H54 (cell line): ENCODE measurements at places on chromosomes 11 and 22.

DNA sequence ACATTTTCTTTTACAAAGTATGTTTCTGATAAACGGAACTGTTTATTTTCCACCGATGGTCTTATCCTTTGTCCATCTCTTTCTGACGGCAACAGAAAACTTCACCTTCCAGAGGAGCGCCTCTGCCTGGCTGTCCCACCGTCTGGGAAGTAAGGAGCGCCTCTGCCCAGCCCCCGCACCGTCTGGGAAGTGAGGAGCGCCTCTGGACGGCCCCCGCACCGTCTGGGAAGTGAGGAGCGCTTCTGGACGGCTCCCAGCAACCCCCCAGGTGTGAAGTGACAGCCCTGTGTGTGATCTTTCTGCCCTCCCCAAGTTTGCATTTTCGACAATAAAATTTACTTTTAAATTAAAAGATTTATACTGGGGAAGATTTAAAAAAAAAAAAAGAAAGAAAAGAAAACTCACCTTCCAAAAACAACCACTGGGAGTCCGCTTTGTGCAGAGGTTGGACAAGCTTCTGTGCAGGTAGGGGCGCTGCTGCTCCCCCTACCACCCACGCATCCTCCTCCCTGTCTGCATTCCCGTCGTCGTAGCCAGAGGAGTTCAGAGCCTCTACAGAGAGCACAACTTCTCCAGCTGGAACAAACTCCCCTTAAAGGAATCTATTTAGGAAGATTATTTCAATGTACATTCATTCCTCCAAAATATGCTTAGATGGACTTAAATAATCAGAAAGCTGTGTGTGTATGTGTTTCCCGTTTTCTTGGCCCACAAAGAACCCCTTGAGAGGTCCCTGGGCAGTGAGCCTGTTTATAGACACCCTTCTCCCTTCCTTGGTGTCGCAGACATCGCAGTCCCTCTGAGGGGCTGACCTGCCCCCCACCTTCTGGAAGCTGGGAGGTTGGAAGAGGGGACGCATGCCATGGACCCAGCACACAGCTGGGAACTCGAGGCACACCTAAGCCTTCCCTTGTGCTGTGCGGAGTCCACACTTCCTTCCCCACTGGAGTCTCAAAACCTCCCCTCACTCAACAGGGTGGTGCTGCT is 849 bp upstream of the APOBEC3B start:
- no peak for DNase-seq

GRCh38 chr11:22477312-22477711 is 139.1 kb downstream of the SLC17A6 start:
- DNase-seq: no peak

- no peak for DNase-seq
These were observed 20.2 kb upstream of the SPATA19 start for GRCh38 chr11:133865466-133865865.

DNA sequence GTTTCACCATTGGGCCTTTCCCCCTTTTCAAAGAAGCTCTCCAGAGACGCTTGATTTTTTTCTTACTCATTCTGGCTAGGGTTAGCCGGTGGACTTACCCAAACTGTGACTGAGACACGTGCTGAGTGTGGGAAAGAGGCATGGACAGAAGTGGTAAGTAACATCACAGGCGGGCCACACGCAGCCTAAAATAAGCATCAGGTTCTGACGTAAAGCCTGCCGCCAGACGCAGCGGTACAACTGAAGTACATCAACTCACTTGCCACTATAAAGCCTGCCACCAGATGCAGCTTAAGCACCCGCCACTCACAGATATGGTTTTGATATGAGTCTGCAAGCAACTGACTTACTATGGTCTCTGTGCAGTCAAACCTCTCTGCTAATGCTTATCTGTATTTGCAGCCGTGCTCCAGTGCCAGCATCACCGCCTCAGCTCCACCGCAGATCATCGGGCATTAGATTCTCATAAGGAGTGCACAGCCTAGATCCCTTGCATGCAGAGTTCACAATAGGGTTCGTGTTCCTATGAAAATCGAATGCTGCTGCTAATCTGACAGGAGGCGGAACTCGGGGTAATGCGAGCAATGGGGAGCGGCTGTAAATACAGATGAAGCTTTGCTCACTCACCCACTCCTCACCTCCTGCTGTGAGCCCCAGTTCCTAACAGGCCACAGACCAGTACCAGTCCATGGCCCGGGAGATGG is 58.8 kb downstream of the PHF21B start:
- DNase-seq: no peak

- DNase-seq: no peak
These were observed 1.6 kb downstream of the CPT1A start for GRCh38 chr11:68839911-68840641.

- peak; percentile 66 for DNase-seq
These were observed 33.8 kb upstream of the SLC35C1 start for GRCh38 chr11:45771193-45771565.

DNA sequence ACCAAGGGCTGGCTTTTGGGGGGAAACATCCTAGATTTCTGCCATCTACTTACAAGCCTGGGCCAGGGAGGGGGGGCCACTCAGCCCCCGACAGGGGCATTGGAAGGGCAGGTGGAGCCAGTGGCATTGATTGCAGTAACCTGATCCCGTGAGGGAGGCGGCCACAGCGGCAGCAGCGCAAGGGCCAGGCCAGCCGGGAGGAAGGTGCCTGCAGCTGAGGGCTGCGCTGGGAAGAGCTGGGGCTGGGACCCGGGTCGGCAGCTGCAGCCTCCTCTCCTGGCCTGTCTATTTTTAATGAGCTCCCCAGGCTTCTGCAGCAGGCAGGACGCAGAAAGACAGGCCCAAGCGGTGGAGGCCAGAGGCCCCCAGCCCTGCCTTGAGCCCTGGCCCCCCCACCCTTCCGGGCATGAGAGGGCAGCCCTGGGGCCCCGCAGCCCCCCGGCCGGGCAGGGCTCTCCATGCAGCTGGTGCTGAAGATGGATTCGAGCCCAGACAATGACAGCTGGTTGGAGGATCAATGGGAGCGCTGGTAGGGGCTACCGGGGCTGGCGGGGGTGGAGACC is 10.6 kb downstream of the FREY1 start:
- DNase-seq: no peak

- DNase-seq: peak; percentile 74
These were observed 24.5 kb upstream of the DGKZ start for GRCh38 chr11:46322759-46323158.

GRCh38 chr11:68610452-68611116 is 73.8 kb upstream of the GAL start:
- no peak for DNase-seq

DNA sequence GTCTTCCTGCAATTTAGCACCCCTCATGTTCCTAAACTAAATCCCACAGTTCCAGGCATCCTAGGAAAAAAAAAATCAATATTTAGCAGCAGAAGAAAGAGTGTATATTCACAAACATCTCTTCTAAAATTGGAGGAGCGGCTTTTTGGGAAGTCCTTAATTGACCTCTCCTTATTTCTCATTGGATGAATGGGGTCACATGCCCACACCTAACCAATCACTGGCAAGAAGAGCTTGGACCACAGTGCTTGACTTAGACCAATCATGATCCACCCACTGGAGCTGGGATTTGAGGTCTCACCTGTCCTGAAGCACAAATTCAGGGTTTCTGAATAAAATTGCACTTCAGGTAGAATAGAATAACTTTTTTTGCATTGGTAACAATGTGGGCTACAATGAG is 16.0 kb downstream of the CD44 start:
- DNase-seq: no peak

- no peak for DNase-seq
These were observed 2.0 kb upstream of the SYT12 start for GRCh38 chr11:67020949-67021348.

GRCh38 chr22:22125028-22125578 is 119.5 kb upstream of the VPREB1 start:
- DNase-seq: no peak
